Cardiac muscle cell (in vitro differentiated cells and primary cell): ENCODE measurements at places on chromosomes 4 and X. TPM values are rescaled to one million over a fixed set of nuclear protein-coding genes. Genes with fewer than 3 reads are reported as not detected.
A peak's percentile ranks its signal among the peaks of the same experiment; 100 is the strongest.

- DNase-seq: no peak
Observed at GRCh38 chr4:26074712-26075430, 160.9 kb downstream of the SMIM20 start.

The RHOXF2B gene
- total RNA-seq: not detected in 2 replicates

The UGT8 gene
- total RNA-seq: 0.18 and 0.36 TPM in 2 replicates

DNA sequence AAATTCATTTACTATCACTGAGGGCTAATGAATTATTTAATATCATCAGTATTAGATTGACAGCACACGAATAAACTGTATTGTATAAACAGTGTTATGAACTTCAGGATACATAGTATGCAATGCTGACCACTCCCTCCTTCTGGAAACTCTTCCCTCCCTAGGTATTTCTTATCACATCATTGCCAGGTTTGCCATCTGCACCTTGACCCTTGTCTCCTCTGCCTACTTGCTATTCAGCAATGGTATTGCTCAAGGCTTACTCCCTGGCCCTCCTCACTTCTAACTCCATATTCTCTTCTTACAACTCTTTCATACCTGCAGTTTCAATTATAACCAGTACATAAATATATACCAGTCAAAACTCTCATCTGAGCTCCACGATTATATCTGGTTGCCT, 38.9 kb downstream of the ATP8A1 start:
- DNase-seq: no peak

The SYTL5 gene
- 3.5 and 3.7 TPM in 2 replicates for total RNA-seq

DNA sequence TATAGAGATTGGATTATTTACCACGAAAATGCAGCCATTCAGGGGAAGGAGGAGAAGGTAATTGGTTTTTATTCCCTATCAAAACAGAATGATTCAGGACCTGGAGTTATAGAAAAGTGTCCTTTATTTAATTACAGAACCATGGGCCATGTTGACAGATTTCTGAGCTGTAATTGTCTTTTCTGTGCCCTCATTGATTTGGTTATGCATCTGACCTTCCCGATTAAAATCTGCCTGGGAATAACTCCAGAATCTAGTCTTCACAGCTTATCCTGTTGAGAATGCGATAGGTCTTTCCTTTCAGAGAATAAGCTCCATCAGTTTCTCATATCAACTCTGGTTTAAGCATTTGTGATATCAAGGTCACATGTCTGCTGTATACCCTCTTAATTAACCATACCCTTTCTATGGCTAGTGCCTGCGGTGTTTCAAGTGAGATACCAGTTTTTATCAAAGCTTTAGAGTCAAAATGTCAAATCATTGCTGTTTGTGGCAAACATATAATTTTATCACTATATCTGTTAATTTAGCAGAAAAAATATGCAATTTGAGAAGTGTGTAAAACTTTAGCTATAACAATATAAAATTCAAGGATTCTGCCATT, 37.2 kb upstream of the ANK2 start:
- DNase-seq: no peak

The CXorf38 gene
- 9.0 and 12.2 TPM in 2 replicates for total RNA-seq

- no peak for DNase-seq
Observed at GRCh38 chr4:118221227-118221800, 131.5 kb downstream of the PRSS12 start.

- peak; percentile 16 for DNase-seq
Observed at GRCh38 chrX:2766906-2767305, 15.1 kb downstream of the XG start.

The NDNF gene
- total RNA-seq: 4.8 and 9.3 TPM in 2 replicates

The SOX3 gene
- total RNA-seq: 0.32 and 0.42 TPM in 2 replicates

DNA sequence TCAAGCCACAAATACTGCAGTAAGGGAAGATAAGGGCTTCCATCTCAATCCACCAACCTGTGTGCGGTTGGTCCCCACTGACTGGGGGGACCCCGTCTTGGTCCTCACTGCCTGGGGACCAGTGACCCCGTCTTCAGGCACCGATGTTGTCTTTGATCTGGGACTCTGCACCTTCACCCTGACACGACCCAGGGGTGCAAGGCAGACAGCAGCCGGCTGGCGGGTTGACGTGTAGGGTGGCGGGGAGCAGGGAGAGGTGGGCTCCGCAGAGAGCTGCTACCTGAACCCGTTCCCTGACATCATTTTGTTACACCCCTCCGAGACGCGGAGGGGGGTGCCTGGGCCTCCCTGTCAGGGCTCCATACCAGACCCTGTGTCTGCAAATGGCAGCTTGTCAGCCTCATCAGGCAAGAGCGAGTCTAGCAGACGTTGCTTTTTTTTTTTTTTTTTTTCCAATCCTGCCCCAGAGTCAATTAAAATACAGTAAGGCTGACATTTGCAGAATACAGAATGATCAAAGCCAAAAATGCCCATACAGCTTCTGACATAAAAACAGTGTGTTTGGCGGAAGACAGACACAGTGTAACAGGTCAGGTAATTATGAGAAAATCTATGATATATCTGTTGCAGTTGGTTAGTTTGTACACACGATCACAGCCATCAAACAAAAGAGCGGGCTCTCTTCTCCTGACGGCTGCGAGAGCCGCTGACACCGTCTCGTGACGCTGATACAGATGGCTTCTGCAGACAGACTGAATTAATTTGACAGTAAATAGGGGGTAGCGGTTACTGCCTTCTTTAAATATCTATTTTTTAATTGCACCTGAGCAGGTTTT, 118.6 kb downstream of the CRLF2 start:
- DNase-seq: no peak

GRCh38 chrX:110853610-110854009, 58.0 kb upstream of the CHRDL1 start:
- peak; percentile 58 for DNase-seq

DNA sequence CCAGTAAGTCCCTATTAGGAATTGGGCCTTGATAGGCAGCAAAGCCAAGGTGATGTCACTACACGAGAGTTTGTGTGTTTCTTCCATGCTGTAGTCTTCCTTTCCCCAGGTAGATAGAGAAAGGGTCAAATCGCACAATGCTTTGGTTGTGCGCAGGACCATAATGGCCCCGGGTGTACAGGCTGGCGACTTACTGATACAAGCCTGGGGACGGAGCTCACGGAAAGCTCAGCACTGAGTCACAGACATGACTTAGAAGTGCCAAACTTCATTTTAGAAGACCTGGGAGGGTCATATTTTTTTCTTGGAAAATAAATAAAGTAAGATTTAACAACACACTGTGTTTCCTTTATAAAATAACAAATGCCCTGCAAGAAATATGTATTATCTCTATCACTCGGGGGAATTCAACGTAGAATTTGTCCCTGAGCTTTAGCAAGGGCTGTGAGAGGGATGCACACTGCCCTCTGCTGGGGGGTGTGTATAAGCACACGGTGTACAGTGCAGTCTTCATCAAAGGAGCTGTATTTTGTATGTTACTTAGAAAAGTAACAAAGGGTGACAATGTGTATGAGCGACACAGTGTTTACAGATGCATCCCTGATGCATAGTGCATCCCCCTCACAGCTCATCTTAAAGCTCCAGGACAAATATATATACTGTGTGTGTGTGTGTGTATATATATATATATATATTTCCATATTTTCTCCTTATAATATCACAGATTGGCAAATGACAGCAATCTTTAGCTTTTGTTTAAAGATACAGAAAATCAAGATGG, 254.5 kb upstream of the VEGFC start:
- DNase-seq: peak; percentile 80

The FAT4 gene
- 4.5 and 5.6 TPM in 2 replicates for total RNA-seq

The NUP62CL gene
- 9.1 and 14.4 TPM in 2 replicates for total RNA-seq

- no peak for DNase-seq
Observed at GRCh38 chrX:35800474-35800873, 2.3 kb downstream of the MAGEB16 start.

GRCh38 chrX:19747652-19748610, 139.5 kb downstream of the SH3KBP1 start:
- DNase-seq: no peak

DNA sequence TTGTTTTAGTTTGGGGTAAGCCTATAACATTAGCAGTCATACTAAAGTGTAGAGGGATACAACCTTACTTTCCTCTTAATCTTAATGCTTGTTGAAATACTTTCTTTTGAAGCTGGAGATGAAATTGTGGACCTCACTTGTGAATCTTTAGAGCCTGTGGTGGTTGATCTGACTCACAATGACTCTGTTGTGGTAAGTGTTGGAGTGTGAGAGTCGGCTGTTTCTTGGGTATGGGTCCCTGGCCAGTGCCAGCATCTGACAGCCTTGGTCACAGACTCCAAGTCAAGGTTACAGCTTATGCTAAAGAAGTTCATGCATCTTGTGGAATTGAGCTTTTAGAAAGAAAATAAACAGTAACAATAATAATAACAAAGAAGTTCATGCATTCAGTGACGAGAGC, 31.6 kb downstream of the RNF4 start:
- DNase-seq: no peak

The IQCM gene
- total RNA-seq: not detected in 2 replicates
